ENCODE measurements at places on chromosomes 12 and 14.

- no peak for DNase-seq
Measured at GRCh38 chr12:3200814-3201233, 123.6 kb downstream of the TSPAN9 start.

DNA sequence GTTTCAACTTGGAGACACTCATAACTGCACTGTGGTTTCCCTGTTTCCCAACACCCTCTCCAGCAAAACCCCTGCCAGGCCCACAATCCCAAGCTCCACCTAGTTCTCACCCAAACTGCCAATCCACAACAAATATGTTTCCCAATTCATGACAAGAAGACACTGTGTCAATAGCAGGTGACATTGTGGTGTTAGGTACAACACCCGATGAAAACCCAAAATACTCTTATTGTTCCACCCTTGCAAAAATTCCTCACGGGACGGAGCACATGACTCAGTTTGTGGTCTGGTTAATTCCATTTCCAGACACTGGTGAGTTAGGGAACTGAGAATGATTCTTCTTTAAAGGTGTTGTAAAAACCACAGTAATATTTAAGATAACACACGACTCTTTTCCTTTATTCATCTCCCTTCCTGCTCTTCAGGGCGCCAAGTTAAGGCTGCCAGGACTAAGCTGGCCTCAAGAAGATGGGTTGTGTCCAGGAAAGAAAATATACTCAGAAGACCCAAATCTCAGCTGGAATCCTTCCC is 735.5 kb downstream of the MED13L start:
- no peak for DNase-seq

- DNase-seq: no peak
Measured at GRCh38 chr12:127272864-127273263, 994.1 kb upstream of the TMEM132C start.

DNA sequence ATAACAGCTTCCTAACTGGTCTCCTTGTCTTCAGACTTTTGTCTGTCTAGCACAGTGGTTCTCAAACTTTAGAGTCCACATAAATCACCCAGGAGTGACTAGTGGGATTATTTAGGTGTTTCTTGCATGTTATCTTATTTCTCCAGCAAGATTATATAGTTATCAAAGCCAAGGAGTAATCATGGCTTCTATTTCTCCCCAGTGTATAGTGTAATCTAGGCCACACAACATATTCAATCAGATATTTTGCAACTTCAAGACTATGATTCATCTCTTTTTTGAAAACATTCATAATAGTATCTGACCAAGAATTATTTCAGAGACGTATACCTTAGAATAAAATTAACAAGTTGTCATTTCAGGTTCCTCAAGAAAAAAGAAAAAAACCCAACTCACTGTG is 131.9 kb downstream of the CEP83 start:
- DNase-seq: no peak

DNA sequence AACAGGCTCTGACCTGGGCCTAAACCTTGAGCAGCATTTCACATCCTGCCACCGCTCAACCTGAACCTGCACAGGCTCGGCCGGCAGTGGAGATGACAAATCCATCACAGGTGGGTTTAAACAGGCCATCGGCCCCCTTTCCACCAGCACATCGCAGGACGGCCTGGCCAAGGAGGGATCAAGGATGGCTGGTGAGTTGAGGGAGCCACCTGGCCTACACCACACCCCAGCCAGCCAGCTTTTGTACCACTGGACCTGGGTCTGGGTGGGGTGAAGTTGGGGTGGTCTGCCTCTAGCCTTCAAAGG is 14.2 kb downstream of the MMAB start:
- DNase-seq: no peak

- no peak for DNase-seq
Measured at GRCh38 chr12:74915718-74916117, 293.9 kb downstream of the KCNC2 start.

DNA sequence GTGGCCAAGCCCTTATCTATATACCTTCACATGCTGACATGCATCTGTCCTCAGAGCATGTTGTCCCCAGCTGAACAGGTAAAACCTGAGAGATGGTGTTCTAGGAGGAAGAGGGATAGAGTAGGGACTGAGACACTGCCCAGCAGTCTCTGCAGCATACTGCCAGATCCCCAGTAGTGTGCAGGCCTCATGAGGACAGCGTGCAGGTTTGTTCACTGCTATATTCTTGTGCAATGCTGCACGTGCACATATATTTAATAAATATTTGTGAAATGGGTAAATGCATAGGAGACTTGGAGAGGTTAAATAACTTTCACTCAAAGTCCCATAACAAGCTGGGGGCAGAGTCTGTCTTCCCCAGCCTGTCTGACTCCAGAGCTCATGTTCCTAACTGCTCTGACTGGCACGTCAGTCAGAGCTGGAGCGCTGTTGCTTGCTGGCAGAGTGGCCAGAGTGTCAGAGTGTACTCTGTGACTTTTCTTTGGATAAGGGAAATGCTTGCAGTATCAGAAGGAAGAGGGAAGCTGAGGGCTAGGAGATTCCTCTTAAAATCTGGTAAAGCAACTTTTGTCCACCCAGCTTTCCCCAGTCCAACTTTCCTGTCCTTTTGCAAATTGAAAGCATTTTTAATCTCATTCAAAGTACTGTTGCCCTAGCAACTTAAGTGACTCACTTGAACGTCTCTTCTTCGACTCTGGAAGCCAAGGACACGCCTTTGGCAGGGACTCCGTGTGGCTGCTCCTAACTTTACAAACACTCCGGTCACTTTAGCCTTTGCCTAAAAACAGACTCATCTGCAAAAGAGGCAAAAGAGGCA is 14.9 kb upstream of the POLR3B start:
- DNase-seq: no peak

- DNase-seq: no peak
Measured at GRCh38 chr12:65825507-65826352, 1.4 kb downstream of the HMGA2 start.

DNA sequence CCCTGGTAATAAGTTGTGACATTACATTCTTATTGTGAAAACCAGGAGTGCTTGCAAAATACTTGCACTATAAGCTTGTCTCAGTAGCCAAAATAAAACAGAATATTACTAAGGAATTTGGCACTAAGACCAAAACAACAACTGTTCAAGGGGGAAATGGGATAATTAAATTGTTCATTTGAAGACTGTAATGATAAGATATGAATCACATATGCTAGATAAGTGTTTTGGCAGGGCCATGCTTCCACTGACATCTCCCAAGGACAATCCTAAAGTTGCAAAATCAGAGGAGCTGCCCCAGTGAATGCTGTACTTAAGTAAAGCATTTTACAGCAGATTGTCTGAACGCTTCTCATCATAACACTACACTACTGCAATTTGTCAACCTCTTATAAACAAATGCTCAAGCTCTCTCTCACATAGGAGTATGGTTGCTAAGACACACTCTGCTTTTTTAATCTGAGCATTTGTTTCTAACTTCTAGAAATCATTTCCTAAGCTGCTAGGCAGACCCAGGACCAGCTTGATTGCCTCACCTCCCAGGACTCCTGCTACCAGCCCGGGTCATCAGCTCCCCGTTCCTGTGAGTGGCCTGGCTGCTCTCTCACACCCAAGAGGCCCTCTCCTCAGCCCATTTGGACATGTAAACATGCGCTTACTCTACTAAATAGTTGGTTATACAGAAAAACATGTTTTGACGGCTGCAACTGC is 191.5 kb downstream of the PAX9 start:
- DNase-seq: no peak

- DNase-seq: no peak
Measured at GRCh38 chr14:70847406-70848090, 38.2 kb upstream of the MAP3K9 start.

DNA sequence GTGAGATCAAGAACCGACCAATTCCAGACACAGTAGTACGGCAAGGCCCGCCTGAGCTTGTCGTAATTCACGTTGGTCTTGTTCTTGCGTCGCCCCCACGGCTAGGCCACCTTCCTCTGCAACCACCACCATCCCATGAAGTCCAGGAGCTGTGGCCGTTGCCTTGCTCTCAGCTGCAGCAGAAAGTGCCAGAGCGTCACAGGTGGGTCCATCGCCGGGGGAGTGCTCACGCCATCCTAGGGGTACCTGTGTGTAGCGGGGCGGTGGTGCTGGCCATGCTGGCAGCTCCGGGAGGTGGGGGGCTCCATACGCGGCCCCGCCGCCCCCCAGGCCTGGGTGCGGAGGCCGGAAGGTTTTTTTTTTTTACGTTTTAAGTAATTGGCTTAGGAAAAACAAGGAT is 23.1 kb downstream of the TMEM121 start:
- DNase-seq: no peak

DNA sequence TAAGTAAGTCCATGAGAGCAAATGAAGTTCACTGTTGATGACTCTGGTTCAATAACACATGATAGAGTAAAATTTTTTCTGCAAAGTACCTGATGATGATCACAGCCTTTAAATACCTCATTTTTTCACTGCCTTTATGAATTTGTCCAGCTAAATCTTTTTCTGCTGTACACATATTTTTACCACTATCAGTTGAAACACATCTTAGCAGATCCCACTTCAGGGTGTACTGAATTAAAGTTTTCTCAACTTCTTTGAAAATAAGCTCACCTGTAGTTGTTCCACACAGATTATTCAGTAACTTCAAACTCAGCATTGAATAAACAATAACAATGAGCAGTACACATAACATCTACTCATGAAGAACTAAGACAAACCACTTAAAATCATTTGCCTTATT is 385.9 kb downstream of the NELL2 start:
- no peak for DNase-seq

- no peak for DNase-seq
Measured at GRCh38 chr12:3313066-3313465, 177.9 kb upstream of the PRMT8 start.

GRCh38 chr12:108832208-108832607 is 25.2 kb downstream of the SSH1 start:
- DNase-seq: no peak

DNA sequence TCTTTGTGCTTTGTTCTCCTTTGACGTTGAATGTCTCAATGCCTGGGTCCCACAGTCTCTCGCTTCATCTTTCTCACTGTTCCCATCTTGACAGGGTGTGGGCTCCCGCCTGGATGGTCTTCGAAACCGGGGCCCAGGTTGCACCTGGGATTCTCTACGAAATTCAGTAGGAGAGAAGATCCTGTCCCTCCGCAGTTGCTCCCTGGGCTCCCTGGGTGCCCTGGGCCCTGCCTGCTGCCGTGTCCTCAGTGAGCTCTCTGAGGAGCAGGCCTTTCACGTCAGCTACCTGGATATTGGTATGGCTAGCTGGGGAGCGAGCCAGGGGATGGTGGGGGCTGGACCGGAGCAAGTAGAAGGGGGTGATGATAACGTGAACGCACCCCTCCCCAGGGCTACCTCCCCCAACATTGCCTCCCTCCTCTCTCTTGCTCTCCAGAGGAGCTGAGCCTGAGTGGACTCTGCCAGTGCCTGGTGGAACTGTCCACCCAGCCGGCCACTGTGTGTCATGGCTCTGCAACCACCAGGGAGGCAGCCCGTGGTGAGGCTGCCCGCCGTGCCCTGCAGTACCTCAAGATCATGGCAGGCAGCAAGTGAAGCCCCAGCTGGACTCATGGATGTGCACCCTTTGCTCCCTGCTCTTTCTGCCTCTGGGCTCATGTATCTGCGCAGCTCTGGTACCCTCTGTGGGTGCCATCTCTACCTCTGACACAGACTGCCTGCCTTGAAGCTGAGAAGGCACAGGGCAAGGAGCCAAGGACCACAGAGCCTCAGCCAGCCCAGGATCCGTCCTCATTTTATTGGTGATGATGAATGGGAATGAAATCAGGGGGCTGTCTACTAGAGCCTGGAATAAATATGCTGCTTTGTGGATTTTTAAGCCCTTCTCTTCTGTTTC is 1.5 kb downstream of the NPFF start:
- DNase-seq: no peak

DNA sequence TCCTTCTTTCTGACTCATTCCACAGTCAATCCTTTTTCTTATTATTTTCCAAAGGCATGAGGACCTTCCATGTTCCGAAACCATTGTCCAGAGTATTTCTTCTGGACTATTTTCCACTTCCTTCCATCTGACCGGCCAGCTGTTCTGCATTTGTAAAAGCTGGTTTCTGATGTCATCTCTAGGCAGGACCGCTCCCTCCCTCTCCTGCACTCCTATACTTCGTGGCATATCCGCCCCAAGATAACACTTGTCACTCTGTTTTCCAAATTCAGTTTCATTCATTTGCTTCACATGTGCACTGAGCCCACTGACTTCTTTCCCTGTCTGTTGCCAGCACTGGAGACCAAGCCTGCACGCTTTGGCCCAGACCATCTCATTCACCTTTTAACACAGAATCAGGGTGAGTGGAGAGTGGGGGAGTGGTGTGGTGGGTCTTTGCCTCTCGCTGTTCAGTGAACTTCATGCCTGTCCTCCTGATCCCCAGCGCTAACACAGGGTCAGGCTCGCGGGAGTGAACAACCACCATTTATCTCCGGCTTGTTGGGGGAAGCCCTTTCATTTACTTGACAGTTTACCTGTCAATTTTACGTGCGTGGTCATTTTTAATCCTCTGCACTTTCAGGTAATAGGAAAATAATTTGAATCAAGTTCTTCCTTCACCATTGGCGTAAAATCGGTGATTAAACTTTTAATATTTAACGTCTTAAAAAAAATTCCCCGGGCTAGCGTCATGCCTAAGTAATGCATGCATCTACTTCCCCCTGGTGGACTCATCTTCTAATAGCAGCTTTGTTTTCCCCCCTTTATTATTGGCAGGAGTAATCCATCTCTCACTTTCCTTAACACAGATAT is 52.5 kb downstream of the C12orf75 start:
- DNase-seq: peak; percentile 19

DNA sequence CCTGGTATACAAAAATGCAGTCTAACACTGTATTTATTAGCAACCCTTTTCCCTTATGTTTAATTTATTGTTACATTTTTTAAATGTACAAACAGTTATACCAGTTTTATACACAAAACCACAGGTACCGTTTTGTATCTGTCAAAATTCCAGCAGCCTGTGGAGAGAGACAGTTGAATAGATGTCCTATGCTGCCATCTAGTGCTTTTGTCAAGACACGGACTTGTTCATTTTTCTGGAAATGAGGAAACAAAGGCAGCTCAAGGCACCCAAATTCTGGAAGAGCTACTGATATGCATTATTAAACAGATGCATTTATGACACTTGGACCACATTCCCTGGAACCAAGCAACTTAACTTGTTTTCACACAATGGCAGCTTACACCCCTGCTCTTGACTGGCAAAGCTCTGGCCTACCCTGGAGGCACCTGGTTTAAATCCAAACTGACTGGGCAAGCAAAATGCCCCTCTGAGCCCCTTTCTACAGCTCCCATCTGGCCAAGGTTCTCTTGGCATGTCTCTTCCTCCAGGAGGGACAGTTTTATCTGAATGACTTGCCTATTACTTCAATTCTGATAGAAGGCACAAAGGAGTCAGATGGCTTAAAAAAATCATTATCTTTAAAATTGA is 286.9 kb upstream of the PRKD1 start:
- peak; percentile 27 for DNase-seq

DNA sequence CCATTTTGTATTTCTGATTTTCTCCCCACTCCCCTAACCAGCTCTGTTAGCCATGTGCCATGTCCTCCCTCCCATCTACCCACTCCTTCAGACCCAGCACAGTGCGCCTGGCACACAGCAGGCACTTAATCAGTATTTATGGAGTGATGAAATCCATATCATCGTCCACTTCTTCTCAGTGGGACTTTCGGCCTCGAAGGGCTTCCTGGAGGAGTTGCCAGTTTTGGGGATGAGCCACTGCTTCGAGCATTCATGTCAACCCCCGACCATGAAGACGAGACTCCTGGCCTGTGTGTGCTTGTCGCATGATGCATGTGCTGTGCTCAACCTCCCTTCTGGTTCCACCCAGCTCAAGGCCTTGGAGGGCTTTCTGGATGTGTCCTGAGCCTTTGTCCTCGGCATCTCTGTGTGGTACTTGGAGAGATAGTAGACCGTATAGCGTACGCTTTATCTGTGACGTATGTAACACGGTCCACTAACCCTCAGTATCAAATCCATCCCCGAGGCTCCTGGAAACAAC is 119.5 kb upstream of the RTL1 start:
- DNase-seq: no peak

GRCh38 chr14:67018720-67019119 is 170.5 kb upstream of the GARIN2 start:
- no peak for DNase-seq
